Activated T-helper 1 cell treated with Interleukin-2 at 50 U/mL for 16 hours (primary cell): ENCODE measurements at places on chromosomes 4 and X.

- DNase-seq: no peak
These were observed 339.3 kb downstream of the NKX6-1 start for GRCh38 chr4:84159762-84160161.

- DNase-seq: no peak
These were observed 48.8 kb downstream of the RAPGEF2 start for GRCh38 chr4:159151689-159152088.

DNA sequence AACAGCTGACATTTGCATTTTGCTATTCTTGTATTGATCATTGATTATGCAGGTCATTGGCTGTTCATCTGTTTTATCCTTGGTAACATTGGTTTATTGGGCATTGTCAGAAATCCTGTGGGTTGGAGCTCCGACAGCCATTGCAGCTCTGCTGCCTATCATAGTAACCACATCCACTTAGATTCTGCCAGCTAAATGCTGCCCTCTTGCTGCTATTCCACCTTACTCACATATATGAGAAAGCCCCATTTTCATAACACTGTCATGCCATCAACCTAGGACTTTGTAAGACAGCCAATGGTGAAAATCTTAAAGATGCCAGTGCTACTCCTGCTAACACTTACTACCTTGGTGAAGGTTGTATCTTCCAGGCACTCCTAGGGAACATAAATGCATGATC, 187.3 kb upstream of the CXCL13 start:
- DNase-seq: no peak

DNA sequence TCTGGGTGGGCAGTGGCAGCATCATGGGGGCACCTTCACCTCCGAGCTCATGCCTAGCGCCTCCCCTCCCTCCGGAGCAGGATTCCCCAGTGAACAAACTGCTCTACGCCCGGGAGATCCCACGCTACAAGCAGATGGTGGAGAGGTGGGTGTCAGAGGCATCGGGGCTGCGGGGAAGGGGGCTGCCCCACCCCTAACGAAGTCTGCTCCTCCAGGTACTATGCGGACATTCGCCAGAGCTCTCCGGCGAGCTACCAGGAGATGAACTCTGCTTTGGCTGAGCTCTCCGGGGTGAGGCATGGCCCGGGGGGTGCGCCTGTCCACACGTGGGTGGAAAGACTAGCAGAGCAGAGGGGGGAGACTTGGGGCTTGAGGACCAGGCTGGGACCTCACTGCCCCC, 2.7 kb upstream of the SRPK3 start:
- no peak for DNase-seq

DNA sequence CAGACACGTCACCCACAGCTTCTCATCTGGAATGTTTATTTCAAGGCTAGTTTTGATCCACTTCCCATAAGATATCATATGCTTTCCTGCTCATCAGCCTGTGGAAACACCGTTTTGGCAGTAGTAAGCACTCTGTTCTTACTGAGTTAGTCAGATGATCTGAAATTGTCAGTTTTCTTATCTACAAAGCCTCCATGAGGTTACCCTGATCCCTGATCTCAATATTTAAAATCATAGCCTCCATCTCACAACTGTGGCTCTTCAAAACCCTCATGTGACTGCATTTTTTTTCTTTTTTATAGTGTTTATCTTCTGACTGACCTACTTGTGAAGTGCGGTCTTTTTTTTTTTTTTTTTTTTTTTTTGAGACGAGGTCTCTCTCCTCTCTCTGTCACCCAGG, 22.7 kb downstream of the BST1 start:
- DNase-seq: no peak

DNA sequence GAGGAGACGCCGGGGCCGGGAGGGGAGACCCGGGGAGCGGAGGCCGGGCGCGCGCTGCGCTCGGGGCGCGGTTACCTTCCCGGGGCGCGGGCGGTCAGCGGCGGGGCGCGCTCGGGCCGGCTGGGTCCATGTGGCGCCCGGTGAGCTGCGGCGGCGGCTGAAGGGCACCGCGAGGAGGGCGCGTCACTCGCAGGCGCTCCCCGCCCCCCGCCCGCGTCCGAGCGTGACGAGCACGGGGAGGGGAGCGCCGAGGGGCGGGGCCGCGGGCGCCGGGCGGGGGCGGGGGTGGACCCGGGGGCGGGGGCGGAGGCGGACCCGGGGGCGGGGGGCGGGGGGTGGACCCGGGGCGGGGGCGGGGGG, at the start of gene CPLX1:
CPLX1 (minus strand) TSS at position 159 of the 360 bp plus-strand sequence. CDS start 1,607 bp downstream, outside the sequence.
- DNase-seq: no peak

DNA sequence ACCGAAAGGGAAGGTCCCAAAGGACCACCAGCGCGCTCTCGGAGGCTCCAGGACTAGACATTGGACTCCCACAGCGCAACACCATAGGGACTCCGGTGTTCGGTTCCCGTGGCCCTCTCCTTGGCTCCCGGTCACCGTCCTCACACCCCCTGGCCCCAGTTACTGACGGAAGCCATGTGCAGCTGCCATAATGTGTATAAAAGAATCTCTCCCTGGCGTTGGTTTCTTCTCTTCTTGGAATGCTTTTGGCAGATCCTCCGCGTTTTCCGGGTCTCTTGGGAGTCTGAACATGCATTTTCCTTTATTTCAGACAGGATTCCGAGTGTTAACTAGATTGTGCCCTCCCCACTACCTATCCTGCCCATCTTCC, 69.8 kb downstream of the FBXO8 start:
- DNase-seq: no peak

DNA sequence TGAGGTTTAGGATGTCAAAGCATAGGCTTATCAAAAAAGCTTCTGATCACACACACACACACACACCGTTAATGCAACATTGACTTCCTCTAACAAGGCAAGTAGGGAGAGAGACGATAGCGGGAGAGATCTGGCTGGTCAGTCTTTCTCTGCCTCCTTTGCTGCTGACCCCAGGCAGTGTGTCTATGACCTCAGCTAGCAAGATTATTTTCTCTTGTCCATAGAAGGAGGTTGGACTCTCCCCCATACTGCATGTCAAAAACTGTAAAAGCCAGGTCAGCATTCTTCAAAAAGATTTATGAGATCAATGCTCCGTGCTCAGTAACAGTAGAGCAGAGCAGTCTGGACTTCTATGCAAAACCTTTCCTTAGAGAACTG, 63.5 kb upstream of the PGM2 start:
- DNase-seq: no peak

- no peak for DNase-seq
These were observed 6.5 kb upstream of the EXOSC9 start for GRCh38 chr4:121794505-121795188.

GRCh38 chr4:147430111-147430510, 50.8 kb upstream of the EDNRA start:
- no peak for DNase-seq
